ENCODE measurements at places on chromosomes 3 and 15.

DNA sequence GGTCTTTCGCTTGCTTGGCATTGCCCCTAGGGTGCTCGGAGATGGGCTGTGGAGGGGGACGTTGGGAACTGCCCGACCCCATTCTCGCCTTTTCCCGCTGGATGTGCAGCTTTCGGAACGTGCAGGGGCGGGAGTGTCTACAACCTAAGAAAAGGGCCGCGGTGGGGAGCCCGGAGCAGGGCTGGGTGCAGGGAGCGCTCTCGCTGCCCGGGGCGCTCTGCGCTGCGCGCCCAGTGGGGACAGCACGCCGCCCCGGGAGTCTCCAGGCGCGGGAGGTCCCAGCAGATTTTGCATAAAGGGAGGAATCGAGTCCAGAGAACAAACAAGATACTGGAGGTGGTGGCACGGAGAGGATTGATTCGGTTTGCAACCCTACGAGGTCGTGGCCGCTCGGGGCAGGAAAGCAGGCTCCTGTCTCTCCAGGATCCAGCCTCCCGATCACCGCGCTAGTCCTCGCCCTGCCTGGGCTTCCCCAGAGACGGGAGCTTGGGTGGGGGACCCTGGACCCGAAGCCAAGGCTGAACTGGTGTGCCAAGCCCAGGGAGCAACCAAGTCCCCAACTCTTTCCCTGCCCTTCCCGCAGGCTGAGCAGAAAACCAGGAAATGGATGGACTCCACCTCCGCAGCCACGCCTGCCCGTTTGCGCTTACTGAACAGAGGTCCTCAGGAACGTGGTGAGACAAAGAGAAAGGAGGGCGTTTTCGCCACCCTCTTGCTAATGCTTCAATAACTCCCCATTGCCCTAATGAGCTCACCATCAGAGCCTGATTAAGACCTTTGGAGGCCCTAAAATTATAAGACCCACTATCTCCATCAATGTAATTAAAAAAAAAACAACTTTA is 59.7 kb downstream of the NOX5 start:
- DNase-seq, result no peak

DNA sequence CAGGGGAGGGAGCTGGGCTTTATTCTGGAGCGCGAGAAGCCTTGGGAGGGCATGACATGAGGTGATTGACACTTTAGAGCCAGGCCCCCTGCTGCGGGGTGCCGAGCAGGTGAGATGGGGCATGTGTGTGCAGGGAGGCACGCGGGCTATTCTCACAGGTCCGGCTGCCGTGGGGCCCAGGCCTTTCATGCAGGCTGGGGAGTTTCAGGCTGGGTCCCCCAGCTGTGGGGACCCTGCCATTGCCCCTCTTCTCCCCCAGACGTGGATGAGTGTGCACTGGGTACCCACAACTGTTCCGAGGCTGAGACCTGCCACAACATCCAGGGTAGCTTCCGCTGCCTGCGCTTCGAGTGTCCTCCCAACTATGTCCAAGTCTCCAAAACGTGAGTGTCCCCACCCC is 87.3 kb downstream of the FBLN2 start:
- no peak for DNase-seq

DNA sequence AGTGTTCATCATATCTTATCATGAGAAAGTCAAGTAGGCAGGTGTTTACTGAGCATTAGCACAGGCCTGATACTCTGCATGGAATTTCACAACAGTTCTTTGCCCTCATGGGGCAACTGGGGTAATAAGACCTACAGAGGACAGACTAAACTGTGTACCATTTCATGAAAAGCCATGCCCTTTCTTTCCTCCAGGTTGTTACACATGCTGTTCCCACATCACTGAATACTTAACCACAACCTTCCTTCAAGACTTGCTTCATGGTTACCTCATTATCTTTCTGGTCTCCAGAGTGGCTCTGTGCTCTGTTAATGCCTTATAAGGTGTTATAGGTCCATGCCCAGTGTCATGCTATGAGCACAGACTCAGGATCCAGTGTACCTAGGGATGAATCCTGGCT is 28.2 kb upstream of the RSL24D1 start:
- DNase-seq, result no peak

DNA sequence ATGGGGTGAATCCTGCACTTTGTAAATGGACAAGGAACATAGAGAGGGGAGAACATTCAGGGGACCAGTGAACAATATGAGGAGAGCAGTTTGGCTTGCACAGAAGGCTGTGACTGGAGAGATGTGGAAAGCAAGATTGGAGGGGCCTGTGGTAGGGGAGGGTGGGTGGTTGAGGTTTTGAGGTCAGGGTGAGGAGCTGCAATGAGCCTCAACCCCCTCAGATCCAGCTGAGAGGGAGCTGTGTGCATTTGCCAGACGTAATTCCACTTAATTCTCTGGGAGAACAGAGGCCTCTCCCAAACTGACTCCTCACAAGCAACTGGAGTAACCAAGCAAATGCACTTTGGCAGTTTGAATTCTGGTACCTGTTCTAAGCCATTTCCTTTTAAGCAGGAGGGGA is 253.1 kb upstream of the TRIM42 start:
- DNase-seq, result no peak

GRCh38 chr3:9769426-9770275 is at the start of gene CAMK1:
CAMK1 (minus strand) TSS chr3:9769947; CDS start chr3:9767749, 2,198 bp downstream.
- peak; percentile 75 for DNase-seq

GRCh38 chr3:120177707-120178306 is 83.6 kb upstream of the GSK3B start:
- DNase-seq, result no peak

DNA sequence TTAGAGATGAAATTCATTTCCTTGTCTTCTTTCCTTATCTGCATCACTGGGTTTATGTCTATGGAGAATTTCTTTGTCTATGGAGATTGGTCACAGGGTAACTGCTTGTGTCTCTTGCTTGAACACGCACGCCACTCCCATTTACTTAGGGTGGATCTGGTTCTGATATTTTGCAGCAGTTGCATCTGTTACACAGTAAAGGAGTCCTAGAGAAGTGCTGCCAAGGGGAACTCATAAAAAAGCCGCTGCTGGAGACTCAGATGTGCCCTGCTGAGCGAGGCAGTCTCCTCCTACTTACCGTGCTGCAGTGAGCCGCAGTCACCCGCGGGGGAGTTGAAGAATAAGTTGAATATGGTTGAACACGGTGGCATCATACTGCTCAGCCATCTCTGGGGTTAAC is 105.2 kb upstream of the KLHL25 start:
- DNase-seq, result peak; percentile 19

DNA sequence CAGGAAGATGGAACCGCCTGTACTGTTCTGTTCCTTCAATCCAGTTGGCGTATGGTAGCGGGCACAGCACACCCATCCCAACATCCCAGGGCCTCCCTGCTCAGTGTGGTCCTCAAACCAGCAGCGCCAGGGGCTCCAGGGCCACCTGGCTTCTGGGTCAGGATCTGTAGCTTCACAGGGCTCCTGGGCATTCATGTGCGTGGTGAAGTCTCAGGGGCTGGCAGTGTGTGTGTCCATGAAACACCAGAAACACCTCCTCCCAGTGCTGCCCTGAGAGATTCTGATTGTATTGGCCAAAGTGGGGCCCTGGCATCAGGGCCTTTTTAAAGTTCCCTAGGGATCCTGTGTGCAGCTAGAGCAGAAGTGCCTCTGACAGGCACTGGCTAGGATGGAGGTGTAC is 42.1 kb downstream of the ABTB1 start:
- no peak for DNase-seq

- no peak for DNase-seq
Measured at GRCh38 chr15:72852273-72852672, 68.7 kb upstream of the ADPGK start.
